ENCODE measurements at places on chromosomes 11 and 22.

- no peak for DNase-seq
Observed at GRCh38 chr11:11416502-11416901, 63.5 kb upstream of the CSNK2A3 start.

DNA sequence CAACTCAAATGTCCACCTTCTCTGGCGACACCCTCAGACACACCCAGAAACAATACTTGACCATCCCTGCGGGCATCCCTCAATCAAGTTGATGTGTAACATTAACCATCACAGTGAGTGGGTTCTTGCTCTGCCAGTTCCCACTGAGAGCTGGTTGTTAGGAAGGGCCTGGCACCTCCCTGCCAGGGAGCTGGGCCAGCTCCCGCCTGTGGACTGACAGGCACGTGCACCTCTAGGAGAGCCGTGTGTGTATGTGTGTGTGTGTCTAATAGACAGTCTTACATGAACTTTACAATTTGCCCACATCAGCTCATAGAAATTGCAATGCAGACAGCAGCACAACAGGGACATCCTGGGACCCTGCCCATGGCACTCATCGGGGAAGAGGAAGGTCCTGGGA, 298.7 kb downstream of the SHANK2 start:
- no peak for DNase-seq

- DNase-seq = no peak
Observed at GRCh38 chr22:29156507-29156906, 49.2 kb upstream of the EMID1 start.

DNA sequence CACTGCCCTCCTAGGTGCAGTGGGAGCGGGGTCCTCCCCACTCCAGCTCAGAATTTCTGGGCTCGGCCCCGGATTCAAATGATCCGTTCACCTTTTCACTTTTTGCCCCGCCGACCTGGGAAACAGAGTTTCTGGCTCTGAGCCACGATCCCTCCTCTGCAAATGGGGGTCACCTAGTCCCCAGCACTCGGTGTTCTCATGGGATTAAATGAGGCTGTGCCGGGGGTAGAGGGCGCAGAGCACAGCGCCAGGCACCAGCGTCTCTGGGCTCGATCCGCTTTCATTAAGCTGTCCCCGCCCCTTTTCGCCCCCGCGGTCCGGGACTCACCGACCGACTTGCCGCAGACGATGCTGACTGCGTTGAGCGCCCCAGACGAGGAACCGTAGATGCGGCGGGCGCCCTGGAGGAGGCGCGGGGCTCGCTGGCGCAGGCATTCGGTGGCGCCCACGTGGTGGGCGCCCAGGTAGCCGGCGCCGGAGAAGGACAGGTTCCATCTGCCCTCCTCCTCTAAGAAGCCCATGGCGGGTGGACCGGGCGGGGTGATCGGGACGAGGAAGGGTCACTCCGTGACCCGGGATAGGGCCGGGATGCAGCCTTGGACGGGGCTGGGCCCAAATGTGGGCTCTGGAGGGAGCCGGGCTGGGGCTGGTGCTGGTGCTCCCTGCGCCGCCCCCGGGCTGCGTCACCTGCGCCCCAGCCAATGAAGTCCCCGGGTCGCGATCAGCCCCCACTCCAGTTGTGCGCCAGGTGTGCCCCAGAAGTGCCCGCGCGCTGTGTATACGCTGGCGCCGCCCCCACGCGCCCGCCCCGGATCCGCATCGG, at the start of gene PNPLA5:
Gene PNPLA5, minus strand, starts transcription at position 654 of the 823 bp plus-strand sequence. Its CDS starts 133 bp downstream, at position 521.
- DNase-seq = peak; percentile 33

GRCh38 chr11:8092587-8093424, 11.8 kb downstream of the TUB start:
- DNase-seq = peak; percentile 81

- no peak for DNase-seq
Observed at GRCh38 chr22:38925571-38926041, 31.8 kb upstream of the APOBEC3A start.

GRCh38 chr11:69427906-69428880, 53.3 kb upstream of the LINC01488 start:
- DNase-seq = no peak

GRCh38 chr22:17743661-17744411, 30.4 kb downstream of the BID start:
- no peak for DNase-seq

GRCh38 chr11:126284829-126285228, 1.9 kb downstream of the TIRAP start:
- DNase-seq = peak; percentile 8

DNA sequence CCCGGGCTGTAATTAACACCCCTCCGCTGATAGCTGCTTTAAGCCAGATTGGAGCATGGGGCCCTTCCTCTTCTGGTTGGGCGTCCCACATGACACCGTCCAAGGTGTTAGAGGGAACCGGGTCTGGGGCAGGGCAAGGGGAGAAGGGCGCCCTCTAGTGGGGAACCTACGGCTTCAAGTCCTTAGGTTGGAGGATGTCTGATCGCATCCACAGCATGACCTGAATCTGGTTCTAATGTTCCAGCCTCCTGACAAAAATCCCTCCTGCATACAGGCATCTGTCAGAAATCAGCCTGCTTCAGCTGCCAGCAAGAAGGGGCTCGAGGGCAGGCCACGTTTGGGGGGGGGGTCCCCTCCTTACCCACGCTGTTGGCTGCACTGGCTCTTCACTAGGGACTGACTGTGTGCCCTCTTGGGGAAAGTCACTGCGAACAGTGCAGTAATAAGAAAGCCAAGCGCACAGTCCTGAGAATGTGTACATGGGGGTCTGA, 94.2 kb upstream of the TBCEL start:
- peak; percentile 92 for DNase-seq

GRCh38 chr11:132872211-132872610, 660.1 kb downstream of the OPCML start:
- DNase-seq = peak; percentile 2

DNA sequence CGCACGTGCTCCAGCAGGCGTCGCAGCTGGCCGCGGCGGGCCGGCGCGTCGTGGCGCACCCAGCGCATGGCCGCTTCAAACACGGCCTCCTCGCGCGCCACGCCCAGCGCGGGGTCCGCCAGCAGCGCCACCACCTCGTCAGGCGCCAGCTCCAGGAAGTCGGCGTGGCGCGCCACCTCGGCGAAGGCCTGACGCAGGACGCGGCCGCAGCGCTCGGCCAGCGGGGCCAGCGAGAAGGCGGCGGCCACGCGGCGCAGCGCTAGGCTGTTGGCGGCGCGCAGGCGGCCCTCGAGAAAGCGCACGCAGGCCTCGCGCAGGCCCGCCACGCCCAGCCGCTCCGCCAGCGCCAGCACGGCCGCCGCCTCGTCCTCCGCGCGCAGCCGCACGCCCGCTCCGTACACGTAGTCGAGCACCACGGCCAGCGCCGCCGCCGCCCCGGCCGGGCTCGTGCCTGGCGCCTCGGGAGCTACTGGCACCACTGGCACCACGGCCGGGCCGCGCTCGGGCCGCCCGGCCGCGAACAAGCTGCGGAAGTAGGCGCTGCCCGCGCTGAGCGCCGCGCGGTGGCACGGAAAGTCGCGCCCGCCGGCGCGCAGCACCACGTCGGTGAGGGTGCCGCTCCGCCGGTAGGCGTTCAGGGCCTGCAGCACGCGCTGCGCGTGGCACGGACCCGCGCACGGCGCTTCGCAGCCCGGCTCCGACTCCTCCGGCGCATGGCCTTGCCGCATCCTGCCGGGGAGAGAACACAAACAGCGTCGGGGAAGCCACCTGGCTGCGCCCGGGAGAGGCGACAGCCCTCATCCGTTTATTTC, 2.9 kb downstream of the KLHL35 start:
- DNase-seq = no peak

DNA sequence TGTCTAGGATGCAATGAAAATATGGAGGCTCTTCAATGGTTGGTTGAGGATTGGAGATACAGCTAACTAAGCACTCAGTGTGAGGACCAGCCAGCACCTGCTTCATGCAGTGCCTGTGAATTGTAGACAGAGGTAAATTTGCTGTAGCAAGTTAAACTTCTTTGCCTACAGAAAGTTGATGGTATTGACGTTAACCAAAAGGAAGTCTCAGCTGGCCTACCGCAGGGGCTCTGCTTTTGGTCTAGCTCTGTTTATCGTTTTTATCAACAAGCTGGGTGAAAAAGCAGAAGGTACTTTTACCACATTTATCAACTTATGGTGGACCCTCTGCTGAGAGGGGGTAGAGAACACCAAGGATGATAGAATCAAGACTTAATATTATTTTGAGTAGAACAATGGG, 51.6 kb downstream of the GRAMD1B start:
- DNase-seq = no peak

GRCh38 chr11:78313898-78314297, 103.7 kb downstream of the GAB2 start:
- DNase-seq = no peak

- no peak for DNase-seq
Observed at GRCh38 chr11:45917286-45917622, 423 bp downstream of the PEX16 start.

DNA sequence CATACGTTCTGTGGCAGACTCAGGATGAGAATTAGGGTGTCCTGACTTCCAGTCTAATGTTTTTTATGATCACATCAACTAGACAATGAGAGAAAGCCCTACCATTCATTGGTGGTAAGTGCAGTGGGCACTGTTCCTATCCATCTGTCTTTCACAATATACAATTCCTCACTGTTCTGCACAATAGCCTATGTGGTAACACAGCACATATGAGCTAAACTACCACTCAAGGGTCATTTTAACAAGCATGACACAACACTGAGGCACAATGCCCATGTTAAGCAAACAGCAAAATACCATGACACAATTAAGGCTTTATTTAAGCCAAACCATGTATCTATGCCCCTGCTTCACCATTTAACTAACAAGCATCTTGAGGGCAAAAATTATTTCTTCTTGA, 52.3 kb downstream of the SIK3 start:
- DNase-seq = peak; percentile 28

DNA sequence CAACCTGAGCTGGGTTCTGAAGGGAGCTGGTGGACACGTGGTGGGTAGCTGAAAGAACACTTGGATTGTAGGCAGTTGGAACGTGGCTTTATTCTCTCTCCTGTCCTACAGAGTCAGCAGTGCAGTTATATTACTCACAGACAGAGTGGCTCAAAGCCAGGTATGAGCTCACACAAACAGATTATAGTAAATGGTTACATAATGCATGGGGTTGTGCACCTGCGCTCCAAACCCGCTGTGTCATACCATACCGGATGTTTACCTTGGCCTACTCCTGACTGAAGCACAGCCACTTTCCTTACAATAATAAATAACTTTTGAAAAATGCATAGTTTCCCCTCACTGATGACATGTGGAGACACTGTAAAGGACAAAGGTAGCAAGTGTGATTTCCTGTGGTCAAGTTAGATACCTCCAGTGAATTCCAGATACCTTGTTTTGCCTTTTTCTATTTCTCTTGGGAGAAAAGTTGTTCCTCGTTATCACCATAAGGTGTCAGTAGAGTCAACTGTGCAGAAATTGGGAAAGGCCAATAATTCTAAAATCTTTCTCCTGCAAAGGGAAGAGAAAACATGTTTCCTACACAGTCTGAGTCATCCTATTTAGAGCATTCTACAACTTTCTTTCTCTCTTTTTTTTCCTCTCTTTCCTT, 13.5 kb downstream of the MS4A6A start:
- DNase-seq = no peak

DNA sequence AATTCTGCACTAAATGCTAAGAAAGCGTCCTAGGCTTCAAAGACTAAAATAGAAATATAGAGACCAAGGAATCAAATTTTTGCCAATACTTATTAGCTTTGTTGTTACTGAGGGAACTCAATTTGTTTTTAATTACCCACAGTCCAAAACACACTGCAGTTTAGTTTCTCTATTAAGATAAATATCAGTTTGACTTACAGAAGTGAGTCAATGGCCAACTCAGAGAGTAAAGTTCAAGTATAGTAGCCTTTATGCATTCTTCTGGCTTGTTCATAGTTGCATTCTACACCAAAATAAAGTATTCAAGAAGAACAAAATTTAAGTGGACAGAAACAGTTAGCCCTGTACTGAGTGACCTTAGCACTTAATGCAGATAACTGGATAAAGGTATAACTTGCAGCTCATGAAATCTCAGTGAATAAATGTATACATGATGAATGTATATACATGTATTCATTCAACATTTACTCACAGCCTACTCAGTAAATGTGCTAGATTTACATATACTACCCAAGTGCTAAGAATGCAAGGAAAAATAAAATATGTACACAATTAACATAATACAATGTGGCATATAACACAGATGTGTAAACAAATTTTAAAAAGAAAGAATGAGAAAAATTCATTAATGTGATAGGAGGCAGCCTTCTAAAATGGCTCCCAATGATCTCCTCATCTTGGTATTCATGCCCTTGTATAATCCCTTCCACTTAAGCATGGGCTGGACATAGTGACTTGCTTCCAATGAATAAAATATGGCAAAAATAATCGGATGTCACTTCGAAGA, 9.7 kb upstream of the RNF141 start:
- peak; percentile 42 for DNase-seq

- no peak for DNase-seq
Observed at GRCh38 chr11:65917077-65917433, 1.8 kb downstream of the C11orf68 start.

DNA sequence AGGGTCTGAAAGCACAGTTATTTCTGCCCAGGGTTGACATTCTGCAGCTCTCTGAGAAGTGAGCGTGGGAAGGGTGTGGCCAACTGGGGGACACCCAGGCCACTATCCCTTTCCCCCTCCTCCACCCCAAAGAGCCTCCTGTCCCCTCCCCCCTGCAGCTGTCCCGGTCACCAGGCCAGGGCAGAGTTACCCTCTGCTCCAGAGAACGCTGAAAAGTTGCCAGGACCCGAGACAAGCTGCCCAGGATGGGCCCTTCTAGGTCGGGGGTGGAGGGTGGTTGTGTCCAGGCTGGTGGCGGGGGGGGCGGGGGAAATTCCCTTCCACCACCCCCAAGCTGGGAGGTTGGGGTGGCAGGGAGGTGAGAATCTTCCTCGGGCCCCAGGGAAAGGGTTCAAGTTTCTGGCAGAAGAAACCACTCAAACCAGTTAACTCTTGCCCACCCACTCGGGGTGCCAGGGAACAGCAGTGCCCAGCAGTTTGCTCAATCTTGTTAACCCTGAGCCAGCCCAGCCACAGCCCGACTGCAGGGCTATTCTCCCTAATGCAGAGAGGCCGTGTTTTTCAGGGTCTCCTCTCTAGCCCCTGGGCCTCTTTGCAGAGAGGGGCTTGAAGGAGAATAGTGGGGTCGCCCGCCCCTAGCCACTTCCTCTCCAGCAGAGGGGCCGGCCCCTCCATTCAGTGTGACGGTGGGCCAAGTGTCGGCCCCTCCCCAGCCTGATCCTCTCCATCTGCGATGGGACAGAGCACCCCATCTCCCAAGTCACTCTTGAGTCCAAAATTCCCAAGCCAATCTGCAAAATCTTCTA, 697 bp downstream of the LGALS1 start:
- DNase-seq = no peak

- DNase-seq = no peak
Observed at GRCh38 chr11:114309517-114309916, 13.3 kb downstream of the NNMT start.

- no peak for DNase-seq
Observed at GRCh38 chr11:77416357-77416756, 57.5 kb downstream of the PAK1 start.
